ENCODE measurements at places on chromosomes 11 and 22. TPM values are rescaled to one million over a fixed set of nuclear protein-coding genes. Genes with fewer than 3 reads are reported as not detected.

The LRRN4CL gene
- total RNA-seq, result 1.3 TPM

The KRTAP5-9 gene
- total RNA-seq, result not detected

The ANO9 gene
- not detected for total RNA-seq

The MPPED2 gene
- total RNA-seq, result not detected

The PNPLA5 gene
- not detected for total RNA-seq

The TEX54 gene
- not detected for total RNA-seq

The MB gene
- not detected for total RNA-seq

The PKNOX2 gene
- total RNA-seq, result not detected

The APOA5 gene
- total RNA-seq, result not detected

The ADM2 gene
- total RNA-seq, result 1.1 TPM

The RTN4RL2 gene
- 0.35 TPM for total RNA-seq

Data from HFFc6 (cell line).